ENCODE measurements at places on chromosomes 12 and 14. TPM values are rescaled to one million over a fixed set of nuclear protein-coding genes. Genes with fewer than 3 reads are reported as not detected.

DNA sequence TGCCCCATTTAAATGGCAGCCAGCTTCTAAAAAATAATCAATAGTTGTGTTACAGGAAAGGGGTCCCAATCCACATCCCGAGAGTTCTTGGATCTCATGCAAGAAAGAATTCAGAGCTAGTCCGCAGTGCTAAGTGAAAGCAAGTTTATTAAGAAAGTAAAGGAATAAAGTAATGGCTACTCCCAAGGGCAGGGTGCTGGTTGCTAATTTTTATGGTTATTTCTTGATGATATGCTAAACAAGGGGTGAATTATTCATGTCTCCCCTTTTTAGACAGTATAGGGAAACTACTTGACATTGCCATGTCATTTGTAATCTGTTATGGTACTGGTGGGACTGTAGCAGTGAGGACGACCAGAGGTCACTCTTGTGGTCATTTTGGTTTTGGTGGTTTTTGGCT lies 591.3 kb downstream of the LRFN5 start:
- H3K4me3 ChIP-seq: no peak overlapping the region
- no peak overlapping the region for H3K27ac ChIP-seq
- no peaks in the 10 kb centered on the region for H3K4me1 ChIP-seq
- no peak for DNase-seq
- H3K36me3 ChIP-seq: no peaks in the 10 kb centered on the region

DNA sequence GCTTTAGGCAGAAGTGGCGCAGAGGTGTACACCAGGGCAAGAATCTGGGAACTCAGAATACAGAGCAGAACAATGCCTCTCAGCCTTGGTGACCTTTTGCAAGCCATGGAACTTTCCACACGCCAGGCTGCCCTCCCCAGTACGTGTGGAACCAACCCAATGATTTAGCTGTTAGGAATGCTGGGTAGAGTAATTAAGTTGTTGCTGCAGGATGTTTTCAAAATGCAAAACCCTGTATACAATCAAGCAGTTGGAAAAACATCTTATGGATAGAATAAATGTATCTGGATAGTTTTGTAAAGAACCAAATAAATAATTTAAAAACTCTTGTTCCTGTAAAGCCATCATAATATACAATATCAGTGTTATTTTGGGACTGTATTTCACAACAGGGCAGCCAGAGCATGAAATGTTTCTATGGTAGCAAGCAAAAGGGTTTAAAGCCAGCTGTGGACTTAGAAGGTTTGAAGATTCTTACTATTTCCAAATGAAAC lies 19.4 kb downstream of the PPP1R36 start:
- no peaks in the 10 kb centered on the region for H3K4me1 ChIP-seq
- no peaks in the 10 kb centered on the region for H3K27me3 ChIP-seq
- no peak for DNase-seq
- no peak overlapping the region for H3K4me3 ChIP-seq
- H3K36me3 ChIP-seq: no peaks in the 10 kb centered on the region

GRCh38 chr12:54560374-54560858 lies 11.0 kb downstream of the PDE1B start:
- H3K27me3 ChIP-seq: no peaks in the 10 kb centered on the region
- peak overlapping the region; percentile 38 for H3K4me3 ChIP-seq
- H3K36me3 ChIP-seq: no peaks in the 10 kb centered on the region

- H3K36me3 ChIP-seq: no peaks in the 10 kb centered on the region
- no peak for DNase-seq
- no peak overlapping the region for H3K4me3 ChIP-seq
- H3K27ac ChIP-seq: no peak overlapping the region
These were observed 1.9 kb upstream of the TIMELESS start for GRCh38 chr12:56451147-56451546.

GRCh38 chr14:100566586-100566985 lies 20.6 kb downstream of the BEGAIN start:
- peaks cover 4% of the 10 kb centered on the region for H3K27me3 ChIP-seq
- H3K27ac ChIP-seq: no peak overlapping the region
- H3K36me3 ChIP-seq: no peaks in the 10 kb centered on the region
- peaks cover 8% of the 10 kb centered on the region for H3K4me1 ChIP-seq

GRCh38 chr12:121579190-121579791 lies 1.5 kb downstream of the KDM2B start:
- peak; percentile 56 for DNase-seq
- peak overlapping the region; percentile 44 for H3K27ac ChIP-seq

GRCh38 chr12:127260999-127261398 lies 1006.0 kb upstream of the TMEM132C start:
- H3K27ac ChIP-seq: no peak overlapping the region
- DNase-seq: no peak
- no peak overlapping the region for H3K4me3 ChIP-seq
- H3K27me3 ChIP-seq: no peaks in the 10 kb centered on the region
- H3K4me1 ChIP-seq: no peaks in the 10 kb centered on the region
- H3K36me3 ChIP-seq: no peaks in the 10 kb centered on the region

- H3K27ac ChIP-seq: no peak overlapping the region
- no peak overlapping the region for H3K4me3 ChIP-seq
- no peaks in the 10 kb centered on the region for H3K4me1 ChIP-seq
- no peaks in the 10 kb centered on the region for H3K27me3 ChIP-seq
These were observed 558.2 kb upstream of the MIS18BP1 start for GRCh38 chr14:45811155-45811554.

DNA sequence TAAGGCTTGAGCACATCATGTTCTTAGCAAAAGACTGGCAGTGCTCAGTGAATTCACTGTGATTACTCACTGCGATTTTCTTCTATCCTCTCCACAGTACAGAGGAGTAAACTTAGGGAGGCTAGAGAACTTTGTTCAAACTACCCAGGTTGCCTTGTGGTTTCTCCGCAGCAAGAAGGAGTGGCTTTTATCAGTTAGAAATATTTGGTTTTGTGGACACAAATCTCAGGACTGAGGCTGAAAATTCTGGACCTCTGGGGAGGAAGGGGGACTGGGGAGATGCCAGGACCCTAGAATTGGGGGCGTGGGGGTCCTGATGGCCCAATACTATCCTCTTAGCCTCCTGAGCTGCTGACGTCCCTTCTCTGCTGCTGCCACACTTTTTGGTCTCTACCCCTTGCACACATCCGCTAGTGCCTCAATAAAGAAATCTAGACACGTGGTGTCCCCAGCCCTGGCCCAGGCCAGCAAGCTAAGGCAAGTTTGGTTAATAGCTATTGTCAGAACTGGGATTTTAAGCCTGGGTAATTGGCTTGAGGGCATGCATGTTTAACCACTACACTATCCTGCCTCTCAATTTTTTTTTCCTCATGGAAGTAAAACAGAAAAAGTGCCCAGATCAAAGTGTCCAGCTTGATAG lies 842 bp downstream of the OAS2 start:
- H3K4me1 ChIP-seq: no peaks in the 10 kb centered on the region
- H3K4me3 ChIP-seq: peak overlapping the region; percentile 52
- H3K27ac ChIP-seq: peak overlapping the region; percentile 71
- no peaks in the 10 kb centered on the region for H3K36me3 ChIP-seq
- DNase-seq: no peak

DNA sequence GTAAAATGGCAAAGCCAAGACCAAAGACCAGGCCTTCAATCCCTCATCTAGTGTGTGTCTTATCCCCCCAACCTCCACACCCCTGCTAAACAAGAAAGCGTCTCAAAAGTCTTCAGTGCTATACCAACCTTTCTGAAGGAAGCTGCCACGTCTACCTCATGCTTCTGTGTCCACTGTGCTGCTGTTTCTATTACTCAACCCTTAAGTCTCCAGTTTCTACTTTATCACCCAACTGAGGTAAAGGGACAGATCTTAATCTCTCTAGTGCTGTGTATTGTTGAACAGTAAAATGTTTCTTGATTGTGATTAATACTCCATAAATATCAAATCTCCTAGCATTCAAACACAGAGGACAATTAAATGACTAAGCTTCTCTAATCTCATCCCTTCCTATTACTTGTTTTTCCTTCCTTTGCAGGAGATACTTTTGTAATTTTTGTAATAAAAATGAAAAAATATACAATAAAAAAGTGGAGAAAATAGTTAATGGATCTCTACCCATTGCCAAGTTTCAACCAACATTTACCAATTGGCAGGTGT lies 23.3 kb downstream of the BTBD7 start:
- H3K36me3 ChIP-seq: no peaks in the 10 kb centered on the region
- peaks cover 12% of the 10 kb centered on the region for H3K4me1 ChIP-seq
- H3K27ac ChIP-seq: no peak overlapping the region
- no peak overlapping the region for H3K4me3 ChIP-seq
- H3K27me3 ChIP-seq: no peaks in the 10 kb centered on the region
- DNase-seq: no peak

- H3K27ac ChIP-seq: no peak overlapping the region
- no peaks in the 10 kb centered on the region for H3K27me3 ChIP-seq
- DNase-seq: no peak
- no peak overlapping the region for H3K4me3 ChIP-seq
- no peaks in the 10 kb centered on the region for H3K4me1 ChIP-seq
- H3K36me3 ChIP-seq: no peaks in the 10 kb centered on the region
These were observed 119.9 kb upstream of the MGAT4C start for GRCh38 chr12:86376052-86376451.

DNA sequence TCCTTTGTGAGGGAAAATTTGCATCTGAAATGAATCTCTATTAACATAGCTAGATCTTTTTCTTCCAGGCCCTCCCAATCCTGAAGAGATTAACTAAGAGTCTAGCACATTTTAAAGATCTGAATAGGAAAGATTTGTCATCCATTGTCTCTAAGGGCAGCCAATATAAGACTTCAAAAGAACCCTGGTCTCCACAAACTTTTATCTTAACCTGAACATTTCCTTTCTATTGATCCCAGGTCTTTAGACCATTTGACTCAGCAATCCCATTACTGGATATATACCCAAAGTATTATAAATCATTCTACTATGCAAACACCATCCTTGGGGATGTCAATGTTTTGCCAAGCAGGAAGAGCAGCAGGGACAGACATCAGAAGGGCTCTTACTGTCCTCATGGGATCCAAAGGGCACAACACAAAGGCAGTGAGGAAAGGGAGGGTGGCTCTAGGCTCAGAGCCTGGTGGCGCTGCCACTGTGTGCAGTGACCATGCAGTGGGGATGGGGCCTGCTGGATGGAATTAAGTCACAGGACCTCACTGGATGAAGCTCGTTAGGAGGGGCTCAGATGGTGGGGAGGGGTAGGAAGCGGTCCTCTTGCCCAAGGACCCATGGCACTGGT lies 12.7 kb upstream of the BDKRB2 start:
- no peaks in the 10 kb centered on the region for H3K36me3 ChIP-seq
- no peak for DNase-seq
- H3K27me3 ChIP-seq: no peaks in the 10 kb centered on the region
- H3K4me3 ChIP-seq: no peak overlapping the region

GRCh38 chr12:103586132-103586531 lies 941 bp upstream of the STAB2 start:
- DNase-seq: no peak
- H3K36me3 ChIP-seq: no peaks in the 10 kb centered on the region
- no peak overlapping the region for H3K27ac ChIP-seq
- H3K4me1 ChIP-seq: no peaks in the 10 kb centered on the region
- H3K4me3 ChIP-seq: no peak overlapping the region
- H3K27me3 ChIP-seq: no peaks in the 10 kb centered on the region

GRCh38 chr12:44835641-44836379 lies 40.3 kb downstream of the NELL2 start:
- H3K27ac ChIP-seq: no peak overlapping the region
- H3K36me3 ChIP-seq: no peaks in the 10 kb centered on the region
- no peaks in the 10 kb centered on the region for H3K27me3 ChIP-seq
- H3K4me3 ChIP-seq: no peak overlapping the region
- no peak for DNase-seq
- H3K4me1 ChIP-seq: no peaks in the 10 kb centered on the region

GRCh38 chr12:1373901-1374735 lies 220.3 kb downstream of the FBXL14 start:
- no peak overlapping the region for H3K4me3 ChIP-seq
- H3K27me3 ChIP-seq: no peaks in the 10 kb centered on the region
- H3K36me3 ChIP-seq: no peaks in the 10 kb centered on the region
- H3K4me1 ChIP-seq: peaks cover 12% of the 10 kb centered on the region

DNA sequence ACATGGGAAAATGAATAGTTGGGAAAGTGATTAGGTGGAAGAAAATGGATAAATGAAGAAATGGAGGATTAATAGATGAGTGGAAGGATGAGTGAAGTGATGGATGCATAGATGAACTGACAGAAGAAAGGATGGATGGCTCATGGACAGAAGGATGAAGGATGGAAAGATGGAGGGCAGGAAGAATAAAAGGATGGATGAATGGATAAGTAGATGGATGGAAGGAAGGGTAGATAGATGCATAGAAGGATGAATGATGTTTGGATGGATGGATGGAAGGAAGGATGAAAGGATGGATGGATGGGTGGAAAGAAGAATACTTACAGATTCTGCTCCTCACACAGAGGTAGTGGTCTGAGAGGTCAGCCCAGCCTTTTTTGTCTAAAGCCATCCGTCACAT lies 35.8 kb upstream of the CHGA start:
- H3K36me3 ChIP-seq: no peaks in the 10 kb centered on the region
- DNase-seq: no peak
- H3K4me3 ChIP-seq: no peak overlapping the region
- H3K27ac ChIP-seq: no peak overlapping the region

DNA sequence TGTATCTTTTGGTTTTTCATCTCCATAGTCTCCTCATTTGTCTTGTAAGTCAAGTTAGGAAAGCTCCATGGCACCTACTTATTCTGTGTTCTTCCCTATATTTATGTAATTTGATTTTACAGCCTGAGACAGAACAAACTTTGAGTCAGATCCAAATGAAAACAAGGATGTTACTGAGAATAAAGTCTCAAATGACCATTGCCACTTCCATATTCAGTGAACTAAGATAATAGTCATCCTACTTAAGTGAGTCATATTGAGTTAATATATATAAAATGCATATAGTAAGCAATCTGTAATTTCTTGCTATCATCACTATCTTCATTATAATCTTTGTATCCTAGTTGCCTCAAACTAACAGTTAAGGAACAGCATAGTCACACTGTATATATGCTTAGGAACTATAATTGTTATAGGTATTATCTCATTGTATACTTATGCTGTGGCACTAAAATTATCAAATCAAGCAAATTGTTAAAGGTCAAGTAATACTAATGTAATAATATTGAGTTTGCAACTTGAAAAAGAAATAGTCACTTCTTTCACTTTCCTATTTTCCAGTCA lies 30.8 kb downstream of the TMTC3 start:
- no peak overlapping the region for H3K27ac ChIP-seq
- no peak overlapping the region for H3K4me3 ChIP-seq
- DNase-seq: no peak

DNA sequence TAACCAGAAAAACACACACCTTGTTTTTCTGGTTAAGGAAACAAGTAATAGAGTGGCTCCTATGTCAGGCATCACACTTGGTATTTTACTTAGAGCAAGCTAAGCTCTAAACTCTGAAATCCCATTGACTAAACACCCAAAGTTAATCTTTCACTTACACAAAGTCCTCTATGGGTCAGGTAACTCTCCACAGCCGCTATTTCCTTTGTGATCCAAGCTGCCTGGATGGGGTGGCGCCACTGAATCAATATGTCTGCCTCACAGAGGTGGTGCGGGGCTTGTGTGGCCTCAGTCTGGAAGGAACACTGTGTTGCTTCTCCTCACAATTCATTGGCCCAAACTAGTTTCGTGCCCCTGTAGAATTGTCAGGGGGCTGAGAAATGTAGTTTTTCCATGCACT lies 160.0 kb upstream of the E2F7 start:
- no peak overlapping the region for H3K4me3 ChIP-seq
- no peak for DNase-seq
- H3K36me3 ChIP-seq: no peaks in the 10 kb centered on the region

BEGAIN gene
- 0.44 TPM for total RNA-seq

ZFYVE26 gene
- 11.5 TPM for total RNA-seq

CACNA2D4 gene
- total RNA-seq: 0.87 TPM

ASB2 gene
- 0.31 TPM for total RNA-seq

SDR9C7 gene
- total RNA-seq: not detected

RD3L gene
- 0.25 TPM for total RNA-seq

HSPB8 gene
- 15.9 TPM for total RNA-seq

KRT8 gene
- total RNA-seq: 1,003 TPM

Measured in right lobe of liver (tissue), 6 donors.